ENCODE measurements at places on chromosomes 16 and 17.

GRCh38 chr16:24755201-24755874 lies 25.9 kb downstream of the TNRC6A start:
- no peak for DNase-seq

GRCh38 chr16:74769586-74770190 lies 4.9 kb downstream of the FA2H start:
- no peak for DNase-seq

- no peak for DNase-seq
Observed at GRCh38 chr16:9333469-9333868, 242.0 kb downstream of the HAPSTR1 start.

DNA sequence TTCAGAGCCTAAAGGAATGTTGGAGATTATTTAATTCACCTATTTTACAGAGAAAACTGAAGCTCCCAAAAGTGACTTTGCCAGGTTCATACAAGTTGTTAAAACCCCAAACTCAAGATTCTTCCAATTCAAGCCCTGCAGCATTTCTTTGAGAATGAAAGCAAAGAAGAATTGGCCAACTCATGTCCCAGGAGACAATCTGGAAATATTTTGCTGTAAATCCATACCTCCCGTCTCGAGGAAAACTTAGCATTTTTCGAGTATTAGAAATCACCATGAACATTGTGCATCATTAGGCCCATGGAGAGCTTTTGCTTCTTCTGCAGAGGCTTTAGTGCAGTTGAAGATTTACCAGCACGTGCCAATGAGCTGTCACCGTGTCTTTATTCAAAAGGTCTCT lies 176.4 kb upstream of the KCNJ16 start:
- DNase-seq = no peak

- DNase-seq = no peak
Observed at GRCh38 chr16:55333684-55334083, 9.7 kb downstream of the IRX6 start.

- DNase-seq = no peak
Observed at GRCh38 chr17:4986403-4986802, 1.1 kb downstream of the CAMTA2 start.

DNA sequence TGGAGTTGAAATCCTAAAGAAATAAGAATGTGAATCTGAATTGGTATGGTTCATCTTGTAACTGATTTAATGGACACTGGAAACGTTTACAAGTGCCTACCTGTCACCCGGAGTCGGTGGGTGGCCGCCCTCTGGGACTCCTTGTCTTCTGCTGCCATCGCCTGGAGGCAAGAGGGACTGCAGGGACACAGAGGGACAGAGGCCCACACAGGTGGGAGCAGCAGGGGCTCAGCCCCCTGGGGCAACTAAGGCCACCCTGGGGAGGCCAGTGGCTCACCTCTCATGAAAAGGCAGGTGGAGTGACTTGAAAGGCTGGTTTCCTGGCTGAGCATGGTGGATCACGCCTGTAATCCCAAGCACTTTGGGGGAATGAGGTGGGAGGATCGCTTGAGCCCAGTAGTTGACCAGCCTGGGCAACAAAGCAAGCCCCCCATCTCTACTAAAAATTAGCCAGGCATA lies 23.2 kb downstream of the TMEM92 start:
- DNase-seq = peak; percentile 76

DNA sequence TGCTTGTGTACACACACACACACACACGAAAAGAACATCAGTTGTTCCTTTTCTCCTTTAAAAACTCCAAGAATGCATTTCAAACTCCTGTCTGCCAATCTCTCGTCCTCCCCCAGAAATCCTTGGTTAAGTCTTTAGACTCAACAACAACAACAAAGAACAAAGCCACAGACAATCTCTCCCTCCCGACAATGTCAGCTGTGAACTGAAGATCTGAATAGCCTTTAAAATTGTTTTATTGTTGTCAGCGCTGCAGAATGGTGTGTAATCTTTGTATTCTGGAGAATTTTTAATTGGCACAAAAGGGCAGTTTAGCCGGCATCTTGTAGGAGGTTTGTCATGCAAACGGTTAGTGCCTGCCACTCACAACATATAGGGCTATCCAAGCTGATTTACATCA lies 219.5 kb downstream of the MSI2 start:
- DNase-seq = no peak

- no peak for DNase-seq
Observed at GRCh38 chr16:47958726-47959125, 197.1 kb downstream of the ABCC12 start.

DNA sequence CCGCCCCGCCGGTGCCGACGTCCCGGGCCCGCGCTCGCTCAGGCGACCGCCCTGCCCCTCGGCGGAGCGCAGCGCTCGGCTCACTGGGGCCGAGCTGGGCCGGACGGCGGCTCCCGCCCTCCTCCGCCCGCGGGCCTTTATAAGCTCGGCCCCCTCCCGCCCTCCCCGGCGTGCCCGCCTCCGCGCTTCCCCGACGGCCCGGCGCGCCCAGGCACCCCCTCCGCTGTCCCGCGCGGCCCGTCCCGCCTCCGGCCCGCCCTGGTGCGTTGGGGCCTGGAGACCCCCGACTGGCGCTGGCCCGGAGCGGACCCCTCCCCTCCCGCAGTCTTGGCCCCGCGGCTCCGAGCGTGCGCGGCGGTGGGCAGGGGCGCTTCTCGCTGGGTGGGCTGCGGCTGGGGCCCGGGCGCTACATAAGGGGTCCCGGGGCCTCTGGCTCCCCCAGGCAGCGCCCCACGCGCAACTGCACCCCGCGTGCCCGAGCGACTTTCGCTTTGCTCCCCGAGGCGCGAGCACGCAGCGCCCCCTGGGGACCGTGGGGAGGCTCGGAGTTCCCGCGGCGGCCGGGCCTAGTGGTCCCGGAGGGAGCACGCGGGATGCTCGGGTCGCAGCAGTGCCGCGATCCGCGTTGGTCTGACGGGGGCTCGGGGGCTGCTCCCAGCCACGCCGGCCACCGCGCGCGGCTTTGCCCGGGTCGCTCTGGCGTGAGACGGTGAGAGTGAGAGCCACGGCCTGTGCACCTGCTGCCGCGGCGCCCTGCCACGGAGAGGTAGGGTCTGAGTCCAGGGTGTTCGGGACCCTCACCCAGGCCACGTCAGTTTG lies at the start of gene PIEZO1:
TSS of gene PIEZO1 (minus strand) at position 115 of the 819 bp plus-strand sequence. CDS start 256 bp downstream, outside the sequence.
- DNase-seq = peak; percentile 89

- DNase-seq = no peak
Observed at GRCh38 chr17:72984145-72984925, 108.2 kb downstream of the SLC39A11 start.

GRCh38 chr16:52618753-52619497 lies 72.0 kb upstream of the TOX3 start:
- DNase-seq = no peak

GRCh38 chr17:9389111-9389527 lies 186.5 kb downstream of the STX8 start:
- no peak for DNase-seq

DNA sequence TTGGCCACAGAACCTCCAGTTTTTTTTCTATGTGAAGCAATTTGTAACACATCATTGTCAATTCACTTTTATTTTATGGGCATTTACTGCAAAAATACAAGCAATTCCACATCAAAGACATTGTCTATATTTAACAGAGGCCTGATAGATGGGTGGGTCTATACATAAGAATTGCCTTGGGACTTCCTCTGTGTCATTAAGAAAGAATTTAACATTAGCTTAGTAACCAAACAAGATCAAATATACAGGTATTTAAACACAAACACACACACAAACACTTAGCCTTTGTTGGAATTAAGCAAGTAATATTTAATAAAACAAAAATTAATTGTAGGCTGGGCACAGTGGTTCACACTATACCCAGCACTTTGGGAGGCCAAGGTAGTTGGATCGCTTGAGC lies 4.3 kb upstream of the PITPNC1 start:
- DNase-seq = no peak

DNA sequence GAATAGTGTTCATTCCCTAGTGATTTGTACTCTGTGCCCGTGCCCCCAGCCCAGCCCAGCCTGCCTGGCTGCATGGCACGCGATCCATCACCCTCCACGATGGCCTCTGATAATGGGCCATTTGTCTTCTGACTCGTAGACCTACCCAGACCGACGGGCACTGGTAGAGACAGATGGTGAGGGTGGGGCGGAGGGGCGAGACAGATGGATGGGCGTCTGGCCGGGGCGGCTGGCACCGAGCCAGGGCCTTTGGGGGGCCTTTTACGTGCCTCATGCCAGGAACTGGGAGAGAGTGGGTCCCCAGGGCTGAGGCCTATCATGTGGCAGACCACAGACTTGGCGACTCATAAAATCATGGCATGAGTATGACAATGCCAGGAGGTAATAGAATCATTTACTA lies 25.4 kb downstream of the CRHR1 start:
- no peak for DNase-seq

- DNase-seq = no peak
Observed at GRCh38 chr17:70775679-70776078, 606.3 kb downstream of the KCNJ2 start.

- DNase-seq = no peak
Observed at GRCh38 chr16:57669476-57670162, 1.5 kb downstream of the ADGRG3 start.

GRCh38 chr16:87227296-87227951 lies 89.8 kb downstream of the C16orf95 start:
- DNase-seq = no peak

DNA sequence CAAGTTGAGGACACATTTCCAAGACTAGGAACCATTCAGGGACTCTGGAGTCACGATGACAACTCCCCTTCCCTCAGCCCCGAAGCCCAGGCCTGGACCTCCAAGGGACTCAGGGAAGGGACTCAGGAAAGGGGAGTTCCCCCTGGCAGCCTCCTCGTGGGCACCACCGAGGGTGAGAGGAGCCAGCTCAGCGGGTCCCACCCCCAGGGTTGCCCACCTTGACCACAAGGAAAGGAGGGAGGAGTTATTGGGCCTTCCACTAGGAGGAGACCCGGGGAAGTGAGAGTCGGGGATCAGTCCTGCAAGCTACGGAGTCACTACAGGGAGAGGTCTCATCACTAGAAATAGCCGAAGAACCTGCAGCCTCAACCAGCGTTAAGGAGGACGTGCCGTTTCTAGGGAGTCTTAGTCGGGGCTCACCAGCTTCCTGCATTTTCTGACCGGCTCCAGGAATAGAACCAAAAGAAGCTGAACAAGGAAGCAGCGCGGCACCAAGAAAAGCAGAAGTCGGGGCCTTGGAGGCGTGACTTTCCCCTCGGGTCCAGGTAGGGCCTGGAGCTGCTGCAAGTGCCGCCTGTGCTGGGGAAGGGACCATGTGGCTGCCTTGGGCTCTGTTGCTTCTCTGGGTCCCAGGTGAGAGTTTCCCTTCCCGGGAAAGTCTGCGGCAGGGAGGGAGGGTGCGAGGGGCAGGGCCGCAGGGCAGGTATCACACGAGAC lies at the start of gene CD300A:
TSS of gene CD300A (plus strand) at position 524 of the 717 bp plus-strand sequence. CDS start at position 594, 70 bp downstream.
- no peak for DNase-seq

- DNase-seq = no peak
Observed at GRCh38 chr16:19994466-19995170, 79.1 kb downstream of the GPR139 start.

GRCh38 chr17:81137248-81137647 lies 28.1 kb upstream of the PVALEF start:
- no peak for DNase-seq

- DNase-seq = no peak
Observed at GRCh38 chr17:17966399-17966798, 5.8 kb downstream of the TOM1L2 start.

- peak; percentile 51 for DNase-seq
Observed at GRCh38 chr17:44221084-44221861, 1.8 kb upstream of the UBTF start.

DNA sequence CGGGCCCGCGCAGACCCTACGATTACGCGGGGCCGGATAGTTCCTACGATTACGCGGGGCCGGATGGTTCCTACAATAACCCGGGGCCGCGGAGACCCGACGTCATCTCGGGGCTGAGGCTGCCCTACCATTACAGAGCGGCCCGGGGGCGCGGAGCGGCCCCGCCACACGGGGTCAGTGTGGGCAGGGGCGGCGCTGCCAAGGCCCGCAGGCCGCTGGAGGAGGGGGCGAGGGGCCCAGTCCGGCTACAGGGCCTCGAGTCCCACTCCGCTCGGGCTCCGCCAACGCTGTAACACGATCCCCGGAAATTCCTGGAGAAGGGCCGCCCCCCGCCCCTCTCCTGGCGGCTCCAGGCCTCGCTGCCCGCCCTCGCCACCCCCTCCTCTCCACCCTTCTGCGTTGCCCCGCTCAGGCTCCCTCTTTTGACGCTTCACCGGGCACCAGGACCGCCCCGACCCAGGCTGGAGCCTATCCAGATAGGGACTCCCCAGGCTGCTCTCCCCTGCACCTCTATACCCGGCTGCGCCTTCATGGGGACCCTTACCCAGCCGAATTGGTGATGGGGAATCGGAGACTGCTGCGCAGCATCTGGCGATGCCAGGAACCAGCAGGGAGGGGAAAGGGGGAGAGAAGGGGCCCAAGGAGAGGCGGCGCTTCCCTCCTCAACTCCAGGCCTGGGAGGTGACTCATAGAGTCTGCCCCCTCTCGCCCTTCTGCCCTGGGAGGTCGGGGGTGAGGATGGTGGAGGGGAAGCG lies at the start of gene RAB34:
TSS of gene RAB34 (minus strand) at position 291 of the 755 bp plus-strand sequence. CDS start 602 bp downstream, outside the sequence.
- DNase-seq = no peak

- DNase-seq = no peak
Observed at GRCh38 chr16:86062271-86062965, 163.5 kb downstream of the IRF8 start.

DNA sequence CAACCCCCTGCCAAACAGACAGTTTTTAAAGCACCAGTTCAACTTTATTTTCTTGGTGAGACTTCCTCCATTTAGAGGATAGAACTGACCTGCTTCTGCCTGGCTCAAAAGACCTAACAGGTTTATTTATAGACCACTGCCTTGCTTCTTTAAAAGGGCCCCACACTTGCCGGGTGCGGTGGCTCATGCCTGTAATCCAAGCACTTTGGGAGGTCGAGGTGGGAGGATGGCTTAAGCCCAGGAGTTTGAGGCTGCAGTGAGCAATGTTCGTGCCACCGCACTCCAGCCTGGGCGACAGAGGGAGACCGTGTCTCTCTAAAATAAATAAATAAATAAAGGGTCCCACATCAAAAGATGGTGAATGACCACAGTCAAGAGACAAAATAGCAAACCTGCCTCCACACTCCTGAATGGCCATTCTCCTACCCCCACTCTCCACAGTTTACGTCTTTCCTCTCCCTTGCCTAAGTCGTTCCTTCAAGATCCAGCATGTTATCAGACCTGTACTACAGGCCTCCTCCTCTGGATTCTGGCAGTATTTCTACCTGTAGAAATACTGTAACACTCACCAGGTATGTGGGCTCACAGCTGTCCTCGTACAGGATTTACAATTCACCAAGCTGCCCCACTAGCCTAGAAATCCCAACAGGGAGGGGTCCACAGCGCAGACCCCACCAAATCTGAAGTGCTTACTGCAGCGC lies 95.6 kb downstream of the SMG6 start:
- no peak for DNase-seq
